Bone marrow (tissue), 2 donors: ENCODE measurements at places on chromosomes 3 and 15.

GRCh38 chr3:3556078-3556477 is 243.2 kb upstream of the LRRN1 start:
- DNase-seq, result no peak

GRCh38 chr3:196414469-196414868 is 17.8 kb downstream of the UBXN7 start:
- DNase-seq, result no peak

GRCh38 chr15:52288051-52288942 is 7.3 kb downstream of the MYO5C start:
- DNase-seq, result no peak

DNA sequence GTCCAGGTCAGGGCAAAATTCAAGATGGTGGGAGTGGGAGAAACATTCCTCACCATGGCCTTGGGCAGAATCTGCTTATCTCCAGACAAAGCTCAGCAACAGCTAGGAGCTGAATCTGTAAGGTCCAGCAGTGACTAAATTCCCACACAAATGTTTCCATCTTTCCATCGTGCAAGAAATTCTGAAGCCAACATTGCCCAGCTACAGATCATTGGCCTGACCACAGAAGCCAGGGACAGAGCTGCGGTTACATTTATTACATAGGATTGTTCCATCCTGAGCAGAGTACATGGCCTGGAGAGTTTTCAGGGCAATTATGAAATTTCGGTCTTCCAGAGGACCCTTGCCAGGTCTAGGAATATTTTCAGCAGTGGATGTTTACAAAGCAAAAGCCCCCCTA is 100.3 kb downstream of the LIPC start:
- DNase-seq, result no peak

DNA sequence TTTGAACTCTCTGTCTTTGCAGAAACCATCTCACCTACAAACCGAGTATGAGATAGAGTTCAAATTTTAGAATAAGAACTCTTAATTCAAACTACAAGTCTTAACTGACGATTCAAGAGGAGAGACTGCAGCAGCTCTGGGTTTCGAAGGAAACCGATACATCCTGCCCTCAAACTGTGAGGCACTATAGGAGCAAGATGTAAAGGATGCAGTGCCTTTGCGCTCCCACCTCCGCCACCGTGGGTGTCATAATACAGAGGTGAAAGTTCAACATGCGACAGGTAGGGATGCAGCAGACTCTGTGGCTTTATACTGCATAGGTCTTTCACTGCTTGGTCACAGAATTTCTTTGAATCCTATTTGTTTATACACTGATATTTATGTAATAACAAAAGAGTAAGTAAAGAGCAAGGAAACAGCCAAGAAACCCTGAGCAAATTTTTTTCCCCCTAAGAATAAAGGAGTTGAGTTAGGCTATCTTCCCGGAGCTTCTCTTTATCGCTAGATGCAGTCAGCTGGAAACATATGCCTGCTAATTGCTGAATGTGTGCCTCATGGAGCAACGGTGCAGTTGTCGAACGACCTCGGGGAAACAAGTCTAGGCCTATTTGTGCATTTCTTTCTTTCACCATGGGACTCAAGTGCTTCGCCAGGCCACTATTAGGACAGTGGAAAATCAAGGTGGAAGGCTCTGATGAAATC is 1097.6 kb upstream of the CFAP20DC start:
- DNase-seq, result no peak

DNA sequence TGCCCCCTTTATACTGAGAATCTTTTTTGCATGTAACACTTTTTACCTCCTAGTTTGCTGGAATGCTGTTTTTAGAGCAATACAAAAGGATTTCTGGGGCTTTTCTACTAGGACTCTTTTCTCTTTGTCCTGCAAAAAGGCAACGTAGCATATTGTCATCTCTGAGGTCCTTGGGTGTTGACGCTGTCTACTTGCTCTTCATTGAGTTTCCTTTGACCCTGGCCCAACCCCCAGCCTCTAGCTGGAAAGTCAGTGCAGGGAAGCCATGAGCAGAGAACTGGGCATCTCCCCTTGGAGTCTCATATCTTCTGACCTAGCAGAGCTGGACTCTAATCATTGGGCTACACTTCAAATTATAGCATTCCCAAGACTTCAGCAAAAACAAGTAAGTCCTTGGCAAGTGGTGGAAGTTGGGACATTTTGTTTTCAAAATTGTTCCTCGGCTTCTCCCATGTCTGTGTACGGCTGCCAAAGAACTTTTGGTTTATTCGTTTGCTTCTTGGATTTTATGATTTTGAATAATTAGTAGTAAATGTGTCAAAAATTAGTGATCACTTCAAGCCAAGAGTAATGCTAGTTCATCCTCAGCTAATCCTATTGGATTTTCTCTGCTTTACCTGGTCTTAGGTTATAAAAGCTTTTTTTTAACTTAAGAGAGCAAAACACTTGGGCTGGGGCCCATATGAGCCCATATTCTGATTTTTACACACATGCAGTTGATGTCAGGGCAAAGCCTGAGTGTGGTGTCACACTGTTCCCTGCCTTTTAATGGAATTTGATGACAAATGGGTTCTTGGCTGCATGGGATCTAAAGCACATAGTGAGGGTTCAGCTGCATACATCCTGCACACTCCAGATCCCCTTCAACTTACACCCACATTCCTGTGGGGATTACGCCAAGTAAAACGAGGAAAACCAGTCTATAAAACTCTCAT is 419.5 kb upstream of the C2CD4B start:
- no peak for DNase-seq

DNA sequence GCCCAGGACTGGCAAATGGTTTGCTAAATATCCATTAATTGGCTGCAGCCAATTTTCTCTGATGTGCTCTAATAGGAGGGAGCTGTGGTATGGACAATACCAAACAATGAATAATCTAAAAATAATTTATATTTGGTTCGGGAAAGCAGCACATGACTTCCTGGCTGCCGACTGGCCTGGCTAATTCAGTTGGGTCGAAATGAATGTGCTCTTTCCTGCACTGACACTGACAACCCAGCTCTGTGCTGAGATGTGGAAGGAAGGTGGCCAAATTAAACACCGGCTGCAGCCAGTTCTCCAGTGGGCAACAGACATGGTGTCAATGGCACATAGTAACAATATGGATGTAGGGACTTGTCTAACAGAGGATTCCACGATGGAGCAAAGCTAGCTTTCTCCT is 21.1 kb upstream of the COLQ start:
- no peak for DNase-seq

DNA sequence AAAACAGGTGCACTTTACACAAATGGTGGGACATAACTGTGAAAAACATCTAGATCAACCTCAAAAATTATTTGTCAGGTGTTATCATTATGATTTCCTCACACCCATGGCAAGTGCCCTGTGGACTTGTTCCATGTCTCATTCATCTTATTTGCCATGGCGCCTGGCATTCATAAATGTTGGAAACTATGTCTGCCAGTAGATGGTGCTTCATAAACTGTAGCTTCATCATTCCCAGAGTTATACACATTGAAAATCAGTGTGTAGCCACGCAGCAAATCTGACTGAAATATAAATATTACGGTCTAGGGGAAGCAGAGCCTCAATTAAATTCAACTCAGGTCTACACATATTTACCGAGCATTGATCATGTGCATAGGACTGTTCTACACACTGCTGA is 90.7 kb downstream of the IMPG2 start:
- DNase-seq, result no peak

GRCh38 chr3:187101184-187102072 is 37.9 kb downstream of the RPL39L start:
- DNase-seq, result no peak

- no peak for DNase-seq
These were observed 162.3 kb downstream of the GABRG3 start for GRCh38 chr15:27133249-27133648.

DNA sequence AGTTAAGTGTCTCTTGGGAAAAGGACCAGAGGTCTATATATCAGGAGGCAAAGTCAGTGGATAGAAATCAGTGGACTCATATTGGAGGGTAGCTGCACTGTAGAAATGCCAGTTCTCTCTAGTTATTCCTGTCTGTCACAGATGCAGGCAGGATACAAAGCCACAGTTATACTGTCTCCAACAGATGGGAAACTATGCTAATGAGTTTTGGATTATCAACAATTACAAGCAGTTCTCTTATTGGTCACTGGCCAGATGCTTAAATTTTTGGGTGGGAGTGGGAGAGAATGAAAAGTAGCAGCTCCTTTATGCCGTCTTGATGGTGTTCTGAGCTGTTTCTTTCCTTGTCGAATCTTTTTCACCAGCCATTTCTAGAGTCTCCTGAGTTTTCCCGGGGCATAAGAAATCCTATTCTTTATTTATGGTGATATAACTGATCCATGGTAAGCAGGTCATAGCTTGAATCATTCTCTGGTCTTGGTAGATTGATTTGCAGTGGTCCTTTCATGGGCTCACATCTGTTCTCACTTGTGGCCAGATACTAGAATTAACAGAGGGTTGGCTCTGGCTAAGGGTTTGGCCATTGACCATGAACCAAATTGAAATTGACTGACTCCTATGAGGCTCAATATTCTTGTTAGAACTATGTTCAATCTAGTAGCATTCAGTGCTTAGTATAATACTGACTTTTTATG is 44.6 kb upstream of the RBMS3 start:
- DNase-seq, result no peak

GRCh38 chr3:138578141-138578540 is 15.9 kb downstream of the CEP70 start:
- no peak for DNase-seq

- DNase-seq, result no peak
These were observed 50.7 kb downstream of the UMPS start for GRCh38 chr3:124780761-124781475.

- DNase-seq, result no peak
These were observed 7.4 kb upstream of the SPG21 start for GRCh38 chr15:64997066-64997465.

GRCh38 chr3:182921665-182922355 is 58.5 kb downstream of the DCUN1D1 start:
- no peak for DNase-seq

DNA sequence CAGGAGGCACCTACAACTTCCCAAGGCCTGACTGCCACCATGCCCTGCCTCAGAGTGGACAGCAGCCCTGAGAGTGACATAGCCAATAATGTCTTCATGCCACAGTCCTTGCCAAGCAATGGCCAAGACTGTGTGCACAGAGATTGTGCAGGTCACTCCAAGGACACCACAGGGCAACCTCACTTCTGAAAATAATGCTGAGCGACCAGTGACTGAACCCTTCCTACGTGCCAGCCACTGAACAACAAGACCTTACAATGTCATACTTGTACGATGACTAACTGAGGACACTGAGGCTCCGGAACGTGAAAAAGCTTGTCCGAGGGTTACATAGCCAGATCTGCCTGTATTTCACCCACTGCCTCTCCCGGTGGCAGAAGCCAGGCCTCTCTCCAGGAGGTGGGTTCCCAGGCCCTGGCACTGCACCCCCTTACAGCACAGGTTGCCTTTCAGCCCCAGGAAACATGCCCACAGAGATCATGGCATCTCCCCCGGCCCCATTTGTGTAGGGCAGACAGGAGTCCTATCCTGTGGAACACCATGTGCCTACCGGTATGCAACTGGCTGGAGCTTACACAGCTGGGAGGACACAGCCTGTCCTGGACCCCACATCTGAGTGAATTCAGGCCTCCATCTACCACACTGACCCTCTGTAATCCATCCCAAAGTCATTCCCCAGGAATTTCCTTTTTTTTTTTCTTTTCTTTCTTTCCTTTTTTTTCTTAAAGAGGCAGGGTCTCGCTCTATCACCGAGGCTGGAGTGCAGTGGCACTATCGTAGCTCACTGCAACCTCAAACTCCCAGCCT is 72.3 kb downstream of the SLC12A8 start:
- no peak for DNase-seq

DNA sequence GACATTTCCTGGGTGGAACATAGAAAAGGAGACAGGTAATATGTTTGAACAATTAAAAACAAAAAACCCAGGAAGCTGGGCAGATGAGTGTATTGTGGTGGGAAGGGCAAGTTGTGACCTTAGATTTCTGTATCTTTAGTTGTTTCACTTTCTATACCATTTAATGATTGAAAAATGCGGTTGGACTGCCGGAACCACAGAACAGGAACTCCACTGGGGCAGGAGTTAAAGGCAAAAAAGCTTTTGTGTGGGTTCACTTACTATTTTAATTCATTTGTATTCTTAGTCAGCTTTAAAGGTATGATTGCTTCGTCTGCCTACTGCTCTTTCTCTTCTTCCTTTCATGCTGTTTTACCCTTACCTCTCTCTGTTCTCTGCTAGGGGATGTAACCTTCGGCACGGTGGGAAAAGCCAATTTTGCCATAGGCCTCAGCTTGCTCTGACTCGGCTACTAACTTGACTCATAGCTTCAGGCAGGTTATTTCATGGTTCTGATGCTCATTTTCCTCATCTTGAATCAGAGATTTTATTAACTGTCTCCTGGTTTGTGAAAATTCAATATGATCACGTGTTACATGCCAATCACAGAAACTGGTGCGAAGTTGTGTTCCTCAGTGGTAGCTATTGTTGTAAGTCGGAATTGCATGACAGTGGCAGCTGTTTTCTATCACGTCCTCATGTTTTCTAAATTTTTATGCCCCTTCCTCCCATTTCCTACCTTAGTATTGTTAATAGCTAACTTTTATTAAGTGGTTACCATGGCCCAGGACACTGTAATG is 1.6 kb upstream of the MCTP2 start:
- DNase-seq, result peak; percentile 91

GRCh38 chr3:53080612-53081205 is 34.8 kb upstream of the SFMBT1 start:
- DNase-seq, result no peak

GRCh38 chr15:92970656-92971055 is 70.5 kb downstream of the CHD2 start:
- DNase-seq, result no peak
